ENCODE measurements at places on chromosomes 12 and 14. TPM values are rescaled to one million over a fixed set of nuclear protein-coding genes. Genes with fewer than 3 reads are reported as not detected.

DNA sequence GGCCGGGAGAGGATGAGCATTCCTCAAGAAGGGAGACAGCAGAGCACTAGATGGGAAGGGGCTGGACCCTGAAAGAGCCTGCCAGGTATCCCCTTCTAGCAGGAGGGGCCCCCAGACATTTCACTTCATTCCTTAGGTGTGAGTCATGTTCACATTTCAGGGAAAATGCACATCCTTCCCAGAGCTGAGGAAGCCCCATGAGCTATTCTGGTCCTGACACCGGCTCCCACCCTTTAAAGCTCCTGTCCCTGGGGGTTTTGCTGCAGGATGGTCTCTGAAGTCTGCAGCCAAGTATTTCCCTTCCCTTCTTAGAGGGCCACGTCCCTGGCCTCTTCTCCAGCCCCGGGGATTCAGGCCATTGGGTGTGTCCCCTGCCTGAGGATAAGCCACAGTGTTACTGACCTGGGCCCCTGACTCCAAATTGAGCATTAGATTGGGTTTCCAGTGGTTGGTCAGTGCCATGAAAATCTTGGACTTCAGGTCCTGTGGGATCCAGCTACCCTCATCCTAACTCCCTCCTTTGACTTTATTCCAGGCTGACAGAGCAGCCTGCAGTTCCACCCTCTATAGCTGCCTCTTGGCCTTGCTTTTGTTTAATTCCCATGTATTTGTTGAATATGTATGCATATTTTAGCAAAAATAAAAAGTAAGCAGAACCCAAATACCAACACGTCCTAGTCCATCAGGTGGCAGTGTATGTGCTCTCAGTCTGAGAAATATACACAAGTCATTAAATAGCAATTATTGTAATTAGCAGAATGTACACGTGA is 267.1 kb downstream of the CACNA1C start:
- DNase-seq: no peak

- DNase-seq: no peak
Measured at GRCh38 chr14:50524060-50524459, 8.3 kb downstream of the MAP4K5 start.

DNA sequence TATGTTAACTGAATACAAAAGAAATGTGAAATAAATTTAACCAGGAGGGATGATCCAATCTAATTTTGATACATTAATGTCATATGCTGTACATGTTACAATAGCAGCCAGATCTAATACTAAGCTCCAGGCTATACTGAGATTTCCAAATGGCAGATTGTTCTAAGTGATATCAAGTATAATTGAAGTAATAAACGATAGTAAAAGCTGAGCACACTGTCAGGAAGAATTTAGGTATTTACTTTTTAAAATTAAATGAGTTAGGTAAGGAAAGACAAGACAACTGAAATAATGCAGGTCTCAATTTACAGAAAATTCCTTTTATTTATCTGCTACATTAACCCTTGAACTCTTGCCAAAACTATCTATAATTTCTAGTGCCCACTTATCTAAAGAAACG is 39.9 kb downstream of the INSM2 start:
- DNase-seq: no peak

FAM181A gene
- total RNA-seq: not detected

CLEC4D gene
- total RNA-seq: 0.31 TPM

DLGAP5 gene
- 12.8 TPM for total RNA-seq

Data from endothelial cell (in vitro differentiated cells).